ENCODE measurements at places on chromosomes 1 and 21.

GRCh38 chr1:213315571-213315970 lies 264.5 kb downstream of the RPS6KC1 start:
- DNase-seq: no peak

DNA sequence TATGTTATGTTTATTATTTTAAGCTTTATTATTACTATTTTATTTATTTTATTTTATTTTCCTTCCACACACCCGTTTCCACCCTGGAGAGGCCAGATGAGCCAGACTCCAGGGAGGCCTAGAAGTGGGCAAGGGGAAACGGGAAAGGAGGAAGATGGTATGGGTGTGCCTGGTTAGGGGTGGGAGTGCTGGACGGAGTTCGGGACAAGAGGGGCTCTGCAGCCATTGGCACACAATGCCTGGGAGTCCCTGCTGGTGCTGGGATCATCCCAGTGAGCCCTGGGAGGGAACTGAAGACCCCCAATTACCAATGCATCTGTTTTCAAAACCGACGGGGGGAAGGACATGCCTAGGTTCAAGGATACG lies 468 bp upstream of the MX1 start:
- DNase-seq: no peak

GRCh38 chr1:62436039-62436465 lies 797 bp upstream of the USP1 start:
- peak; percentile 95 for DNase-seq

DNA sequence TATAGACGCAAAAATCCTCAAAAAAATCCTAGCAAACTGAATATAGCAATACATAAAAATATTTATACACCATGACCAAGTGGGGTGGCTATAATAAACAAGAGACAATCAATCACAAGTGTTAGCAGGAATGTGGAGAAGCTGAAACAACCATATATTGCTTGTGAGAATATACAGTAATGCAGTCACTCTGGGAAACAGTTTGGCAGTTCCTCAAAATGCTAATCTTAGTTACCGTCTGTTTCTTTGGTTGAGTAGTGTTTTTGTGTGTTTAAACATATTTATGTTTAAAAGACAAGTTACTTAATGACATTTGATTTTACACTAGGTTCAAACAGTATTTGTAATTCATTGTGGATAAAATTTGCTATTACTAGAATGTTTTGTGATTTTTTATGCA lies 792.0 kb downstream of the LTN1 start:
- DNase-seq: no peak

DNA sequence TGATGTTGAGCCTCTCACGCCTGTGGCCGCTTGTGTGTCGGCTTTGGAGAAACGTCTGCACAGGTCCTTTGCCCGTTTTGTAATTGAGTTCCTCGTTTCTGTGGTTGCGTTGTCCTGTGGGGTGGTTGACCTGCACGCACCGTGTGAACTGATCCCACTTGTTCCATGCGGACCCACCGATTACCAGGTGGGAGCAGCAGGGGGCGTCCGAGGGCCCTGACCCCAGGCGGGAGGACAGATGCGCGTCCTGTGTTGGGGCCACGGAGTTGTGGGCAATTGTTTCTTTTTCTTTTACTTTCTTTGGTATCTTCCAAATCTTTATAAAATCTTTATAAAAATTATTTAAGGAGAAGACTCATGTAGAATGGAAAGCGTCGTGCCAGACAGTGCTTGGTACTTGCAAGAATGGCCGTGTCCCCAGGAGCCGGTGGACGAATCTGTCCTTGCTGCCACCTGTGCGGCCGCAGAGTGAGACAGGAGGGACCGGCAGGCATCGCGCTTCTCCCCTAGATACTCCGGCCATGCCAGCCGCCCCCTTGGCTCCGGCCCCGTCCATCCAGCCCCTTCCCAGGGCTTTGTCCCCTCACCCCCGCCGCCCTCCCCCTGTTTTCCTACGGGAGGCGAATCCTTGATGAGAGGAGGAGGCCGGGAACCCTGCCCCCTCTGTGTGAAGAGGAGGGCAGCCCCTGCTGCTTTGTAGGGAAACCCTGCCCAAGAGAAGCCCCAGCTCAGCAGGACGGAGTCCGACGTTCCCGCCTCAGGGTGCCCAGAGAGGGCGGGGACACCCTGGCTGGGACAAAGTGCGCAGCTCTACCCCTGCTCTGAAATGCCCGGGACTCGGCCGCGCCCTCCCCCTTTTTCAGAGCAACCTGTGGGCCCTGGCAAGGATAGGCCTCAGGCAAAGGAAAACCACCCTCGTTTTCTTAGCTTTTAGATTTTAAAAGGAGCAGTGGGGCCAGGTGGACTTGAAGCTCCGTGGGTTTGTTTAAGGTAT lies 41.7 kb downstream of the PRKCZ start:
- DNase-seq: peak; percentile 13

- no peak for DNase-seq
These were observed 2.4 kb upstream of the ABL2 start for GRCh38 chr1:179231923-179232322.

- no peak for DNase-seq
These were observed 106.3 kb downstream of the BEND5 start for GRCh38 chr1:48670234-48671020.

GRCh38 chr21:43731891-43732711 lies 13.2 kb downstream of the PDXK start:
- no peak for DNase-seq

DNA sequence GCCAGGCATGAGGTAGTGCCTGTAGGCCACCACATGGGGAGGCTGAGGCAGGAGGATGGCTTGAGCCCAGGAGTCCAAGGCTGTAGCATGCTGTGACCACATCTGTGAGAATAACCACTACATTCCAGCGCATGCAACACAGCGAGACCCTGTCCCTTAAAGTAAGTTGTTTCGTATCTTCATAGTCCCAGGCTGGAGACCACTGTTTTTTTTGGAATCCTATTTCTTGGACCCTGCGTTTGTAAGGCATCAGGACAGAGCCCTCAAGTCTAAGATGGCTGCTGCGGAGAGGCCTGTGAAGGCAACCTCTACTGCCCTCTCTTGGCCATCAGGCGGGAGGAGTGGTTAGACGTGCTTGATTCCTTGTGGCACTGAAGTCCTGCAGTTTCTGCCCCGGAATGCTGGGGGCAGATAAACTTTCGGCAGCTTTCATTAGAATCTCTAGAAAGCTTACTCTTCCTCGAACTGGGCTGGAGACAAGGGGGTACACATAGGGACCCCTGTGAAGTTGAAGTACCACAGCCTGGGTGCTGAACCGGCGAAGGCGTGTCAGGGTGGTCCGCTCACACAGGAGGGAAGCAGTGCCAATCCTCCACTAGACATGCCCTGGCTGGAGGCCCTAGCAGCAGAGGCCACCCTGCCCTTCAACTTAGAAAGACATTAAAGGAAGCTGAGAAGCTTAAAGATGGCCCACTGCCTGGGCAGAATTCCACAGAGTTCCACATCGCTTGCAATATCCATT lies 36.6 kb downstream of the RABIF start:
- no peak for DNase-seq

Data from activated T-helper 1 cell treated with Interleukin-2 at 50 U/mL for 16 hours (primary cell).